Stimulated activated CD4-positive, alpha-beta T cell treated with anti-CD3 and anti-CD28 coated beads, Interleukin-15, amount 100 ng/mL, for 1 hour (primary cell): ENCODE measurements at places on chromosomes 7 and 10.

- DNase-seq = no peak
Measured at GRCh38 chr7:84686373-84686772, 491.8 kb upstream of the SEMA3A start.

DNA sequence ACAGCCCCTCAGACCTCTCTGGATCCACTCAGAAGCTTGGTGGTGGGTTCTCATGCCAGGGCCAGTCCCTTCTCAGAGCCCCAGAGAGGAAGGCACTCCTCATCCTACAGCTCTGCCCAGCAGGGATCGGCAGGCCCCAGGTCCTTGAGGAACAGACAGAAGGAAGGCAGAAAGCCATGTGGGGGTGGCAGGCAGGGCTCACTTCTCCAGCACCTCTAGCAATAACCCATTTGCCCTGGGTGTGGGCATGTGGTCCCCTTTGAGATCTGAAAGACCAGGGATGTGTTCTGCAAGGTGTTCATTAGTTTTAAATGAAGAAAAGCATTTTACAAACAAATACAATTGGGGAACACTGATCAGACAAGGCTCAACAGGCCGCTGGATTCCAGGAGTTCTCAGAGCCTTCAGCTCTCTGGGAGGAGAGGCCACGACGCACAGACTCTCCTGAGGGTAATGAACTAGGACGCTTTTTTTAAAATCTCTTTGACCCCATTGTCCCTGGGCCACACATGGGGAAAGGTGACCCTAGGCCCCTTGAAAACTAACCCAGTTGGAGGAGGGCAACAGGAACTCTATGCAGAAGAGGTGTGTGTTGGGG is 40.6 kb downstream of the LDB3 start:
- DNase-seq = no peak

GRCh38 chr10:110165239-110165638 is 42.2 kb upstream of the MXI1 start:
- no peak for DNase-seq

- no peak for DNase-seq
Measured at GRCh38 chr7:37108615-37109014, 340.0 kb downstream of the ELMO1 start.

DNA sequence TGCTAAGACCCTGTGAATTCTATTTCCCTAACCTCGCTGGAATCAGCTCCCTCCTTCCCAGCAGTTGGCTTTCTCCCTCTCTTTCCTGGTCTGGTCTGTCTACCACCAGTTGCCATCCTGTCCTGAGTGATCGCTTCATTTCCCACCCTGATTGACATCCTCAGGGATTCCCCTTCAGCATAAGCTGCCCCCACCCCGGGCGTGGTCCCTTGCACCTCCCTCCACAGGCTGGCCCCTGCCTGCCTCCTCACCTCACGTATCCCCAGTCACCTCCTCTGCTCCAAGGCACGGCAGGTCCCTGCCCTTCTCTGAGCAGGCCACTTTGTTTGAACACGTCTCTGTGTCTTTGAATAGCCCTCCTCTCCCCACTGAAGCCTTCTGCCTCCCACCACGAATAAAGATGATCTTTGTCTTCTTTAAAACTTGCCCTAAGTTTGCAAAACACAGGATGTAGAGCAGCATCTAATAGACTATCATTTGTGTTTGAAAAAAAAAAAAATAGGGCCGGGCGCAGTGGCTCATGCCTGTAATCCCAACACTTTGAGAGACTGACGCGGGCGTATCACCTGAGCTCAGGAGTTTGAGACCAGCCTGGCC is 233.5 kb downstream of the CUX1 start:
- no peak for DNase-seq

DNA sequence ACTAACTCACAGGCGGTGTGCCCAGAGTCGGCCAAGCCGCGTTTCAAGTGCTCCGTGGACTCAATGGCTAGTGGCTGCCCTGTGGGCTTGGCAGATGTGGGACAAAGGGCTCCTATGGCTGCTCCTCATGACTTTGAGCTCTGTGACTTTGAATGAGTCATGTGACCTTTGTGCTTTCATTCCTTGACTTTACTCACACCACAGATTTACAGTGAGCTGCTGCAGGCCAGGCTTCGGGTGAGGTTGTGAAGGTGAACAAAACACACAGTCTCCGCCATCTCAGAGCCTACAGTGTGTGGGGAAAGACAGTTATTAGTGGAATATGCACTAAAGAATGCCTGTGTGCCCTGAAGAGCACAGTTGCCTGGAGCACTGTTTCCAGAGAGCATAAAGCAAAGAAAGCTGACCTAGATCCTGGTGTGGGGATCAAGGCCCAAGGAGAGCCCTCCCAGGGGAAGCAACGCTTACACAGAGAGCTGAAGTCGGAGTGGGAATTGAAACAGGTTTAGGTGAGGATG is 29.7 kb upstream of the PLEKHA1 start:
- no peak for DNase-seq

DNA sequence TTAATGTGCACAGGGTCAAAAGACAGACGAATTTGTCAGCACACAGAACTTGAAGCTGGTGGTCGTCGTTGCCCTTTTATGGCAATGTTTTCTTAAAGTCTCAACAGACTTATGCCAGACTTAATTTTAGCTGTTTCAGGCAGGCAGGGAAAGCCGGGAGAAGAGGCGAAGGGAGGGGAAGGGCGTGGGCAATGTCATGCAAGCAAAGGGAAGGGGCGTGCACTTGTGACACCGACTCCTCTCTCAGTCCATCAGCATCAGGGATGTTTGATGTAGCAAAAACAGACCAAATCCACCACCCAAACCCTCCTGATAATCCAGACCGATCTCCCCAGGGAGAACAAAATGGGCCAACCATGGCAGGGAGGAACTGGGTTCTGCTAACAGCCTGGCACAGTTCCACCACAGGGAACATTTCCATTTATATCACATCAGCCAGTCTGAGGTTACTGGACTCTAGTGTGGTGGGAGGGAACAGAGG is 118.1 kb upstream of the RHEB start:
- DNase-seq = no peak
